ENCODE measurements at places on chromosomes 1 and 21.

GRCh38 chr1:59641836-59642235 lies 172.9 kb upstream of the HOOK1 start:
- no peak for DNase-seq

DNA sequence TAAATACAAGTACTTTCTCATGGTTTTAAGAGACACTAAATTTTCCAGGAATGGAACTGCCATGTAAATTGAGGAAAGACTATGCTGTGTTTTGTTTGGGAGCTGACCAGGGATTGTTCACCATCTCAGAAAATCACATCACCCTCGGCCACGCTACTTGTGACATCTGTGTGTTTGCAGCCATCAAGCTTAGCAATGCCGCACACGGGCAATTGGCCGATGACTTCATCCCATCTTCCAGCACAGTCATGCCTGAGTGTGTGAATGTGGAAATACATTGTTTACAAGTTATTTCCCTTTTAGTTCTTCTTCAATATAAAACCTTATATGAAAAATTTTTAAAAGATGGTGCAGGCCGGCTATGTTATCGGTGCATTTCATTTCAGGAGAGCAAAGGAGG lies 121.6 kb downstream of the GLIS1 start:
- DNase-seq = no peak

DNA sequence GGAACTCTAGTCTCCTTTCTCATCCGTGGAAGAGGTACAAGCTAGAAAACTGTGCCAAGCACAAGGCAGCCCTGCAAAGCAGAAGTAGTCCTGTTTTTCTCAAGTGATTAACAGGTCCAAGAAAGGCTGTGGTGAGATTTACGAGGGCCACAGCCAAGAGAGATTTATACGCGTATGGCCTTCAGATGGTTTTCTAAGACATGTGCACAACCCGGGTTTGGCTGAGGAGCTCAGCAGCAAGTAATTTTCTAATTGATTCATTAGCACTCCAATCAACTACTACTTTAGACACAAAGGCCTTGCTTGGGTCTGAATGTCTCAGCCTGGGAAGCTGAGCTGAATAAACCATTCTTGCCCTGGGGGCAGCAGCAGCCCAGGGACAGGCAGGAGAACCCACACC lies 55.8 kb downstream of the SSBP3 start:
- DNase-seq = no peak

DNA sequence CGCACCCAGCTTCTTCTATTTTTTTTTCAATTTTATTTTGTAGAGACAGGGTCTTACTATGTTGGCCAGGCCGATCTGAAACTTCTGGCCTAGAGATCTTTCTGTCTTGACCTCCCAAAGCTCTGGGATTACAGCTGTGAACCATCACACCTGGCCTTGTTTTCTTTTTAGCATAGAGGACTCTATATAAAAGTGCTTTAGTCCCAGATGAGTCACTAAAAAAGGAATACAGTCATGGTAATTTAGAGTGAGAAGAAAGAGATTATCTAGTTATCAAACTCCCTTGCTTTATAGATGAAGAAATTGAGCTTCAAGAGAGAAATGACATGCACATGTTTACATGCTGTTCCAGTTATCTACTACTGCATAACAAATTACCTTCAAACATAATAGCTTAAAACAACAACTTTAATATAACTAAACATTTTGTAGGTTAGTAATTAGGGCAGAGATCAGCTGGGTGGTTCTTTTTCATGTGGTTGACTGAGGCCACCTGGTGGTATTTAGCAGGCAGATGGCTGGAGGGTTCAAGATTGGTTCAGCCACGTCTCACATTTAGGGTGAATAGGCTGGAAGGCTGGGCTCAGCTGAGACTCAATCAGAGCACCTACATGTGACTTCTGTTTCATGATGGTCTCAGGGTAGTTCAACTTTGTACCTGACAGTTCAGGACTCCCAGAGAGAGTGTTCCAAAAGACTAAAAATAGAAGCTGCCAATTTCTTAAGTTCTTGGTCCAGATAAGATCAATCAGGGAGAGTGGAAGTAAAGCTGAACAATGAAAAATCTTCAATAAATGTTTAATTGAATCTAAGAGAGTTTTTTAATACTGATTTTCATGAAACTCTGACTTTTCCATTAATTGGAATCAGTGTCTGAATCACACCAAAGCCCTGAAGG lies 16.9 kb upstream of the MTF2 start:
- DNase-seq = no peak
